ENCODE measurements at places on chromosomes 5 and 9.

- DNase-seq: no peak
Observed at GRCh38 chr9:18020121-18020745, 441.4 kb downstream of the SH3GL2 start.

DNA sequence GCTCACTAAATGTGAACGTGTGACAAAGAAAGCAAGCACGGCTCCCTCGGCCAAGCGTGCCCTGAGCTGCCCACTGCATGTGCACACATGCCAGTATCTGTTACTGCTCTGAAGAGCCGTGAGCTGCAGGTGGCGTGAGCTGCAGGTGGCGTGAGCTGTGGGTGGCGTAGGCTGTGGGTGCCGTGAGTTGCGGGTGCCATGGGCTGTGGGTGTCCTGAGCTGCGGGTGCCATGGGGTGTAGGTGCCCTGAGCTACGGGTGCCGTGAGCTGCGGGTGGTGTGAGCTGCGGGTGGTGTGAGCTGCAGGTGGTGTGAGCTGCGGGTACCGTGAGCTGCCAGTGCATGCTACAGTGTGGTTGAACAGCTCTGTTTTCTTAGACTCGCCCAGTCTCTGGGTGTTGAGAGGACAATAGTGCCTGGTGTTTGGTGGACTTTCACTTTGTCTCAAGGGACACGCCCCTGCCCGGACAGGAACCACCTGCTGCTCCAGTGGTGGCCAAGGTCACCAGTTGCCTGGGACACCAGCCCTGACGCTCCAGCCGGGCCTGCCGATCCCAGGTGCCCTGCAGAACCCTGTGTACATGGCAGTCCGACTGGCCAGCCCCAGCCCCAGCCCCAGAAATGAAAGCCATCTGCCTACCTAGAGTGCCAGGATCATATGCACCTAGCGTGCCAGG, 6.7 kb downstream of the CCDC187 start:
- no peak for DNase-seq

GRCh38 chr9:112145886-112146285, 29.2 kb downstream of the SUSD1 start:
- DNase-seq: no peak

DNA sequence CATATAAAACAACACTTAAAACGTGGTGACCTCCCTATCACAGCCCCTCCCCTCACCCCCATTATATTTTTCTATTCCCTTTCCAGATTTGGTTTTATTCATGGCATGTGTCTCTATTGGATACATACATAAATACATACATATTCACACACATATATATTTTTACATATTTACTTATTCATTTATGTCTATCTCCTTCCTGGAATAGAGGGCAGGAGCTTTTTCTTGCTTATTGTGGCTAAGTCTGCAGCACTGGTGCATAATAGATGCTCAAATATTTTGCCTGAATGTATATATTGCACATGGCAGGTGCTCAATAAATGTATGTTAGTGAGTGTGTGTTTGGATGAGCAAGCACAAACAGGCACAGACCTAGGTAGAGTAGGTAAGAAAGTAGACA, 2.5 kb downstream of the AGXT2 start:
- DNase-seq: no peak

DNA sequence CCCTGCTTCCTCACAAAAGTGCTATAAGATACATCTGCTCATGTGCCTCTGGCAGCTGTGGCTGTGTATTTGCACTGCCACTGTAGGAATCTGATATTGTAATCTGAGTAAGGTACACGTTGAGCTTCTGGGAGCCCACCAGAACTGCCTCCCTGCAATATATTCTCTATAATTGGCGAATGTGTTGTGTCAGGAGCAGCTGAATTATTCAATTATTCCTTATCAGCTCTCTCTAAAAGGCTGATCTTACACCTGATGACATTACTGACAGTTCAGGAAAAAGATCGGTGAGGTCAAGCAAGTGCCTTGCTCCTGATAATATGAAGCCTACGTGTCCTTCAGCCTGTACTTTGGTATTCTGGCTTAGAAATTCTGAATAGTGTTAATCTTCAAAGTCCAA, 1015.0 kb downstream of the CDH9 start:
- no peak for DNase-seq

DNA sequence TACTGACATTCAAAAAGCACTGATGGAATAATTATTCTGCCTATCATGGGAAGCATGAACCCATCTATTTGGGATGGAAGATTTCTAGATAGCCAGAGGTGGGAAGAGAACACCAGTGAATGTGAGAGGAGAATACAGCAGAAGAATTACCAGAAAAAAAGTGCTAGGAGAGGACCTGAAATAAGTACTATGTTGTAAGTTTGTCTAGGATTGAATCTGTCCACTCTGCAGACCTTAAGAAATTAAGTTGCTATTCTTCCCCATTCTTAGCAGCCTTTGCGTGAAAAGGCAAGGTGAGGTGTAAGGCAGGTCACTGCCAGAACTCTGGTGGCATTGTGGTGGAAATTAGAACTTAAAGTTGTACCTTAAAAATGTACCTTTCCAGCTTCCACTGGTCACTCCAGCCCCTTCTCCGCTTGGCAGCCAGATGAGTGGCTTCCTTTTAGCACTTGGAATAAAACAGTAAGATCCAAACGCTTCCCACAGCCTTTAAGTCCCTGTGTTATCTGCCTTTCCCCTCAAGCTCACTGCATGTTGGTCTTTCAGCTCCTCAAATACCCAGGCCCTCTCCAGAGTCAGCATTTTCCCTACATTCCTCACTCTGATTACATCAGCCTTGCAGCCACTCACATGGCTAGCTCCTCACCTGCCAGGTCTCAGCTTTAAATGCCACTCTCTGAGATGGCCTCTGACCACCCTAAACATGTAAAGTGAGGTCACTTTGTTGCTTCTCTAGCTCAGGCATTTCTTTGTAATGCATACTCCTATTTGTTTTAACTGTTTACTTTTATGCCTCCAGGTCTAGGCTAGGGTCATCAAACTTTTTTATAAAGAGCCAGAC, 253.0 kb downstream of the EPB41L4A start:
- DNase-seq: no peak

- no peak for DNase-seq
Observed at GRCh38 chr9:95171596-95171995, 145.9 kb downstream of the FANCC start.

DNA sequence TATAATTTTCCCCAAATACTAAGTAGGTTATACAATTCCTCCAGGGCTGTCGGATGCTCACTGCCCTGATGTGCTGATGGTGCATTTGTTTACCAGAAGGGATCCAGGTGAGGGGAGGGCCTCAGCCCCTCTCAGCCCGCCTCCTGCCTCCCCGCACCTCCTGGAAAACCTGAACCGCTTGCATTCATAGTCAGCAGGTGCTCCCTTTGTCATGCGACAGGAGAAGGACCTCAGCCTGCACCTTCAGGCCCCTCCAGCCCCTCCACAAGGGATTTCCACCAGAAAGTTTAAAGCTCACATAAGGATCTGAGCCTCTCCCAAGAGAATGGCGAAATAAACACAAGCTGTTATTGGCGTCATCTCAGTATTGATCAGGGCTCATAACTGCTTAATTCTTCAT, 36.5 kb upstream of the NTNG2 start:
- no peak for DNase-seq

DNA sequence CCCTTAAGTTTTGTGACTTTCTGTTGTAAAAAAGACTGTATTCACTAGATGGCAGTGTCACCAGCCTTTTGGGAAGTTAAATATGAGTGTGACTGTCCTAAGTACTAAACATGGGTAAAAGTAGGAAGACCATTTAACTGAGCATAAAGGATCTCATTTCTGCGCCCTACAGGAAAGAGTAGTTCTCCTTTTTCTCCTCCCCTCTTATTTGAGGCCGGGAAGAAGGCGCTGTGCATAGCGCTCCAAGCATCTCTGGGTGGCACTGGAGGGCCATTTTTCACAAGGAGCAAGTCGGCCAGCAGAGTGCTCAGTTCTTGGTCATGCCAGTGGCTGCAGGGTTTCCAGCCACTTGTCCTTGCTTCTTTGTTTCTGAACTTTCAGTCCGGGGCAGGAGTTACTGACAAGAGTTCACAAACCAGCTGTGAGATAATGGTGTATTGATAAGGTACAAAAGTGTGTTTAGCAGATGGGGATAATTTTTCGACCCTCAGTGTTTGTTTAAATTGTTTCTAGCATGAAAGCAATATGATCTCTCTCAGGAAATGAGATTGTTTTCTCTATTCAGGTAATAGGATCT, 227.6 kb upstream of the DMRT1 start:
- DNase-seq: peak; percentile 17

- no peak for DNase-seq
Observed at GRCh38 chr9:69376651-69377050, 51.6 kb downstream of the ENTREP1 start.

- no peak for DNase-seq
Observed at GRCh38 chr5:71492817-71493615, 37.6 kb downstream of the BDP1 start.

DNA sequence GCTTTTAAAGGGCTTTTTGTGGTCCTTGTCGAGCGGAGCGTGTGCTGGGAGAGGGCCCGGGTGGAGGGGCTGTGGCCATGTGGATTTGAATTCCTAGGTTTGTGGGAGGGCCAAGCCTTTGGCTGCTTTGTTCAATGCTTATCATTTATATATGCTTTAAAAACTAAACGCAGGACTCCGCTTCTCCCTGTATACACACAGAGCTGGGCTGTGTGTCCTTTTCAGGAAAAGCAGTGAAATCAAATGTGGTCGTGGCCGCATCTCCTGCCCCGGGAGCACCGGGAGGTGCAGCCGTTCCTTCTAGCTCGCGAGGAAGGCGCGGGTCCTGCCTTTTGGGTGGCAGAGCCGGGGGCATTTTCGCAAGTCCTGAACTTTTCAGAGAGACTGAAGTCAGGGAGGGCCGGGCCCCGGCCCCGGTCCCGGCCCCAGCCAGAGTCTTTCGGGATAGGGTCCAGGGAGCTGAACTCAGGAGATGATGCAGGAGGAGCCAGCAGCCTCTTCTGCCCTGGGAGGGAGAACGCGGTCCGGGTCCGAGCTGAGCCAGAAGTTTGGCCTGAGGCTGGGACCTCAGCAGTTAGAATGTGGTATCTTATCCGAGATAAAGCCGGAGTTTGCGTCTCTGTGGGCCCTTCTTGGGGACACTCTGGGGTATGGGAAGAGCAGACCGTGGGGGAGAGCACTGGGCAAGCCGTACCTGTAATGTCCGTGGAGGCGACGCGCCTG, 158.8 kb downstream of the C9orf152 start:
- no peak for DNase-seq

- no peak for DNase-seq
Observed at GRCh38 chr5:72378639-72379289, 58.6 kb downstream of the PTCD2 start.

DNA sequence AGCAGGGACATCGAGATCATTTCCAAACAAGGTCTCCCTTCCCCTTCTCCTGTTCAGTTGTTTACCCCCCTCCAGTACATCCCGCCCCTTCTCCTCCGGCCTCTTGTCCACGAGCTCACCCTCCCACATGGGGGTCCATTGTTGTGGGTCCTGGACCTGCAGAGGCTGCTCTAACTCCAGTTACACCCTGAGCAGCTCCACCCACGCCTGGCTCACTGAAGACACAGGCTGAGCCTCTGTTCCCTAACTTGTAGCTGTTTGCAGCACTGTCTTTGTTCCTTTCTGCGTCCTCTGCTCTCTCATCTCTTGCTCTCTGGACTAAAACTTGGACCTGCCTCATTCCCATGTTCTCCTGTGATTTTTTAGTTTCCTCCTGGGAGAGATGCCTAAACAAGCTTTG, 377.5 kb downstream of the MED10 start:
- no peak for DNase-seq

DNA sequence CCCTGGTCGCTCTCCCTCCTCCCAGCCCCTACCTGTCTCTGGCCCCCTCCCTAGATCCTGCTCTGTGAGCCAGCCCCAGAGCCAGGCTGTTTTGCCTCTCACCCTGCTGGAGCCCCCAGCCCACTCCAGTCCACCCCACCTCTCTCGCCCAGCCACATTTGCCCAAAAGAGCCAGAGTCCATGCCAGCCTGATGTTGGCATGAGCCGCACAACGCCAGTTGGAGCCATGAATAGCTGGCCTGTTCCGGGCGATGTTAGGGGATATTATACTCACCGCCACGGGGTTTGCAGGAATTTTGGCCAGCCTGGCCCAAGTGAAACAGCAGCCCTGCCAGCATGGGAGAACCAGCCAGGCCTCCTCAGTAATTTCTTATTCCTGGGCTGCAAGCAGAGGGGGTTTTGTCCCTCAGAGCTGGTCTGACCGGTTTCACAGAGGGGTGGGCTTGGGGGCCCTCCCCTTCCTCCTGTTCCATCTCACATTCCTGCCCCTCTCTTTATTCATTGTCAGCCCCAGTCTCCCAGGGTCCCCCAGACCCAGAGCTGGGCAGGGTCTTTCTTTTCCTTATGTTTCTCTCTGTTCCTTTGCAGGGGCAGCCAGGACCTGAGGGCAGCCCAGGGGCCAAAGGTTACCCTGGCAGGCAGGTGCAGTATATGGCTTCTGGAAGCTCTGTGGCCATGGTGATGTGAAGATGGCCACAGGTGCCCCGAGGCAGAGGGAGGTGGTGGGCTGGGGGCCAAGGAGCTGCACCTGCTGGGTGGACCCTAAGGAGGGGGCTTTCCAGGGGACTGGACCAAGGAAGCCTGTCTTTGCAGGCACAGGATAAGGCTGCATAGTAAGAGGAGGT, 50.1 kb downstream of the COL27A1 start:
- DNase-seq: no peak

DNA sequence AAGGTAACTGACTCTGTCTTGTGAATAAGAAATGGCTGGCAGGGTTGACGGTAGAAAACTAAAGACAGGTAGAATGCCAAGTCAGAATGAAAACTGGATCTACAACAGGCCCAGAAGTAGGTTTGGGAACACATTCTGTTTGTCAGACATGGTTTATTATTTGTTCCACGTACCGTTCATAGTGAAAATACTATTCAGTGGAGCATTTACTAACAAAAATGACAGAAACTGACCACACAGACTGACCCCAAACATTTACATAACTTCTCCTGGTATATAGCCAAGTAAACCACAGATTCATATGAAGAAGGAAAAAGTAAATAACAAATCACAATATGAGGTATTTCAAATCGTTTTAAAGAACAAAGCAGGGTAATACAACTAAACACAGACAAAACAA, 73.7 kb downstream of the SLC38A9 start:
- DNase-seq: no peak

DNA sequence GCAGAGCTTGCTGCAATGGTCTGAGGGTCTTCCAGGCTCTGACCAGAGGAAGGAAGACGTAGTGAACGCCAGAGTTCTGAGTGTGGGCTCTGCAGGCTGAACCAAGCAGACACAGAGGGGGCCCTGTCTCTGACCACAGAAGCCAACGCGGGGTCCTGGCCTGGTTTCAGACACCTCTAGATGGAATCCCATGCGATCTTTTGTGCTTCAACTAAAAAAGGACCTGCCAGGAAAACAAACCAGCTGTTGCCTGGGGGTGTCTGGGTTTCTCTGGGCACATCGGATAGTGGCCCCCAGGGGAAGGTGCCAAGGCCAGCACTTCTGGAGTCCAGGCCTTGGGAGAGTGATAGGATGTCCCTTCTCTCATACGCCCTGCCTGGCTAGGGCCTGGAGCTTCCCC, 12.9 kb downstream of the PRDM12 start:
- no peak for DNase-seq

Data from 8988T (cell line).